ENCODE measurements at places on chromosomes 3 and 15.

GRCh38 chr15:75200765-75201615 is 692 bp upstream of the C15orf39 start:
- peak overlapping the region; percentile 99 for H3K27ac ChIP-seq
- H3K36me3 ChIP-seq = no peaks in the 10 kb centered on the region
- peaks cover 63% of the 10 kb centered on the region for H3K4me1 ChIP-seq
- H3K4me3 ChIP-seq = peak overlapping the region; percentile 84

- no peak overlapping the region for H3K27ac ChIP-seq
- no peaks in the 10 kb centered on the region for H3K27me3 ChIP-seq
- peaks cover 50% of the 10 kb centered on the region for H3K4me1 ChIP-seq
- H3K36me3 ChIP-seq = no peaks in the 10 kb centered on the region
- no peak for DNase-seq
Observed at GRCh38 chr3:4581920-4582611, 88.9 kb downstream of the ITPR1 start.

DNA sequence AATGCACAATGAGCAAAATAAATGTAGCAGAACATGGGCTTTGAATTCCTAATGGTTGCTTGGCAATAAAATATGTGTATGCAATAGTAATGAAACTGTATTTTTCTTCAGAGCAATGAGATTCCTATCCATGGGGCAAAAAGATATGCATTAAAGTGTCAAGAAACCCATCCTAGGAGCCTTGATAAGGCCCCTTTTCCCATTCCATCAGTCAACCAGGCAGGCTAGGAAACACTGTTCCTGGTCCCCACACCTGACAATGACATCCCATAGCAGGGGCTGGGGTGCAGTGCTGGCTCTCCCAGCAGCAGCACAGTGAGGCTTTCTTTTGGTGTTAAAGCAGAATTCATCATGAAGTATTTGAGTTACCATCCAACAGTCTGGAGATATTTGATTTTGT is 113.3 kb upstream of the AGTR1 start:
- no peaks in the 10 kb centered on the region for H3K27me3 ChIP-seq
- no peak overlapping the region for H3K4me3 ChIP-seq
- no peaks in the 10 kb centered on the region for H3K36me3 ChIP-seq
- H3K4me1 ChIP-seq = no peaks in the 10 kb centered on the region
- no peak for DNase-seq

DNA sequence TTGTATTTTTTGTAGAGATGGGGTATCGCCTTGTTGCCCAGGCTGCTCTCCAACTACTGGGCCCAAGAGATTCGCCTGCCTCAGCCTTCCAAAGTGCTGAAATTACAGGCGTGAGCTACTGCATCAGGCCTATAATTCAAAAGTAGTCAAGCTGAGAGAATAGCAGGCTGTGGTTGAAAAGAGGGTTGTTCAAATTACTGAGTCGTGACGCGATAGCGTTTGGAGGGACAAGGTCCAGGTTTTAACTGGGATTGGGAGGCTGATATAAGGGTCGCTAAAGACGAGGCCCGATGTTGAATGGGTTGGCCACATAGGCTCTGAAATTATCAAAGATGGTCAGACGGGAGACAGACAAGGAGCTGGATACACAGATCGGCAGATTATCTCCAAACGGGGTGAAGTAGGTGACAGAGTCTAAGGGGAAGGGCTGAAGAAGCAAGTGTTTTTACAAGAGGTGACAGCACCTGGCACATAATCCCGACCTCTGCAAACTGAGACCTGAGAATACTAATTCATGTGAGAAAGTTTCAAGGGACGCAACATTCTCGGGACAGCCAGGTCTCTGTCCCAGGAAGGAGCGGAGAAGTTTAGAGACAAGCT is 759 bp upstream of the ARID3B start:
- H3K4me1 ChIP-seq = peaks cover 11% of the 10 kb centered on the region
- no peak for DNase-seq
- H3K27me3 ChIP-seq = no peaks in the 10 kb centered on the region
- peak overlapping the region; percentile 64 for H3K4me3 ChIP-seq
